NB4 (cell line): ENCODE measurements at places on chromosomes 7 and 10.

DNA sequence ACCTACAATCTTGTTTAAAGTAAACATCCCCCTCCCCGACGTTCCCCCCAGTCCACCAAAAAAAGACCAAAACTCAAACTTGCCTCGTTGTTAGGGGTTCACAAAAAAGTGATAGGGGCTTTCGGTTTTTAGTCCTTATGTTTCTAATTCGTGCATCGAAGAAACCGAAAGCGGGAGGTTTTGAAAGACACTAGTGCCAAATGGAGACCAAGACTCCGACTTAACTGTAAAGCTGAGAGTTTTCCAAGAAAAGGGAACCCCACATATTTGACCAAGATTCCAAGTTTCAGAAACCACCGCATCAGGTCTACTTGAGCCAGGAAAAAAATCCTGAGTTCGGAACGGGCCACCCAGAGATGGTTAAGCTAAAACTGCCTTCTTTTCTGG is 534 bp downstream of the PSMA2 start:
- peak; percentile 34 for DNase-seq

DNA sequence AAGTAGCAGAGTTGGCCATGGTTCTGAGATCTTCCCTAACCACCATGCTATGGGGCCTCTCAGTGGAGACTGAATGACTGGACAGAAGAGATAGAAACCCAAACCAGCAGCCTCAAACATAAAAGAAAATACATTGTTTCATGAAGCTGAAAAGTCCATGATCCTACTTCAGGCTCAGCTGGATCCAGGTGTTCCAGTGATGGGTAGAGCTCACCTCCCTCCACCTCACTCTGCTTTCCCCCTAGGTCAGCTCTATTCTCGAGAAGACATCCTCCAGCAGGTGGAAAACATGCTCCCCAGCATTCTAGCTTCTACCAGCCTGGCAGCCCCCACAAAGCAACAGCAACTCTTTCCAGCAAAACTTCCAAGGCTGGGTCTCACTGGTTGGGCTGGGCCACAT is 132.1 kb downstream of the OAT start:
- no peak for DNase-seq

- DNase-seq, result no peak
Observed at GRCh38 chr10:114618722-114619121, 39.4 kb downstream of the ABLIM1 start.

- DNase-seq, result peak; percentile 61
Observed at GRCh38 chr7:33423646-33424020, 294.3 kb downstream of the BBS9 start.

GRCh38 chr10:115129752-115130151 is 36.6 kb downstream of the ATRNL1 start:
- DNase-seq, result peak; percentile 52

DNA sequence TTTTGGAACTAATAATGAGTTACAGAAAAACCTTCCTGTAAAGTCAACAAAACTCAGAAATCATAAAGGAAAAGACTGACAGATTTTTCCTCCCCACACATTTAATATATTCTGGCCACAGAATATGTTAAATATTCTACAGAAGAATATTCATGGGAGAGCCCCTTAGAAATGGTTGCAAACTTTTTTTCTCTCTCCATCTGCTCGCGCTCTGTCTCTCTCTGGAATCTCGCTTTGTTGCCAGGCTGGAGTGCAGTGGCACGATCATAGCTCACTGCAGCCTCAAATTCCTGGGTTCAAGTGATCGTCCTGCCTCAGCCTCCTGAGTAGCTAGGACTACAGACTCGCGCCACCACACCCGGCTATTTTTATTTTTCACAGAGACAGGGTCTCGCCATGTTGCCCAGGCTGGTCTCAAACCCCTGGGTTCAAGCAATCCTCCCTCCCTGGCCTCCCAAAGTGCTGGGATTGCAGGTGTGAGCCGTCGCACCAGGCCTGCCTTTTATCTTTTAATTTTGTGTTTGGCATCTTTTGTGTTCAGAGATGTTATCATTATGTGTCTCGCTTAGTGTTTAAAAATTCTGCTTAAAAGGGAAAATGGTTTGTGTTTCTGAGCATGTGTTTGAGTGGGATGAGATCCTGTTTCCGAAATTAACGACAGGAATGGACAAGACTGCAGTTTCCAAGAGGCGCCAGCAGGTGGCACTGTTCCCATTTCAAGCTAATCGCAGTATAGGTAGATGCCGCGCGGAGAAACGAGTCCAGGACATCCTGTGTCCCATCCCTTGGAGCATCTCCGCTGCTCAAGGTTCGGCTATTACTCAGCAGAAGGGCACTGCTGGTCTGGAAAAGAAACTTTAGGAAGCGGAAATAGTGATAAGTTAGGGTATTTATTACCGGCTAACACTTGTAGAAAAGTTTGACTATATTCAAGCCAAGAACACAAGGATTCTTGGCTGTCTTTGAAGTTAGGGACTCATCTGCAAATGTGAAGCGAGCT is 23.1 kb upstream of the ST7 start:
- DNase-seq, result peak; percentile 85

DNA sequence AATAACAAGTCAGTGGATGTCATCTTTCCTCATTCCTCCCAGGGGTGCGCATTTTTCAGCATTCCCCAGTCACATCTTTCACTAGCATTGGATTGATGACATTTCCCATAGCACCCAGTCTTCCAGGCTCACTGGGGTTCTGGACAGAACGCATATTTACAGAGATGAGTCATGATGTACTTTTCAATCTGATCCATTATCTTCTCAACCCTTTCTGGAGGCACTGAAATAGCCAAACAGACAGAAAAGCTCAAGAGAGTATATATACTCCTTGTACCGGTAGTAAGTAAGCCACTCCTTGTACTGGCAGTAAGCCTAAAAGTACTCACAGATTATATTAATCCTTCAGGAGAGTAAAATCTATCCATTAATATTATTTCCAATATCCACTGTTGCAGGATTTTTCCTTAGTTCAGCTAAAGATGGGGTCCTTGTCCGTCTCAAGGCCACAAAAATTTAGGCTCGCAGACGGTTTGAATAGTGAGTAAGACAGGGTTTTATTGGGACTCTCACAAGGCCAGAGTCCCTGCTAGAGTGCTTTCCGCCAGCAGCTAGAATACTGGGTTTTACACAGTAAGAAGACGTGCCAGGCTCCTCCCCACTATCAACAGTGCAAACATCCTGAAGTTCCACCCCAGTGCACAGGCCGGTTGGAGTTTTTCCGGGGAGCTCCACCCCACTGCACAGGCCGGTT is 60.8 kb downstream of the MDH2 start:
- DNase-seq, result no peak

GRCh38 chr7:103803631-103804030 is 185.8 kb downstream of the RELN start:
- no peak for DNase-seq

GRCh38 chr7:102973096-102973802 is 60.4 kb downstream of the LRRC17 start:
- DNase-seq, result peak; percentile 93
